Large intestine (tissue), 12 donors: ENCODE measurements at places on chromosomes 2 and 18.

GRCh38 chr18:46281185-46282176 is 177.3 kb downstream of the HAUS1 start:
- DNase-seq: peak; percentile 33

GRCh38 chr2:8592736-8593135 is 89.1 kb upstream of the ID2 start:
- no peak for DNase-seq

GRCh38 chr2:20439193-20439475 is 7.7 kb upstream of the RHOB start:
- no peak for DNase-seq

DNA sequence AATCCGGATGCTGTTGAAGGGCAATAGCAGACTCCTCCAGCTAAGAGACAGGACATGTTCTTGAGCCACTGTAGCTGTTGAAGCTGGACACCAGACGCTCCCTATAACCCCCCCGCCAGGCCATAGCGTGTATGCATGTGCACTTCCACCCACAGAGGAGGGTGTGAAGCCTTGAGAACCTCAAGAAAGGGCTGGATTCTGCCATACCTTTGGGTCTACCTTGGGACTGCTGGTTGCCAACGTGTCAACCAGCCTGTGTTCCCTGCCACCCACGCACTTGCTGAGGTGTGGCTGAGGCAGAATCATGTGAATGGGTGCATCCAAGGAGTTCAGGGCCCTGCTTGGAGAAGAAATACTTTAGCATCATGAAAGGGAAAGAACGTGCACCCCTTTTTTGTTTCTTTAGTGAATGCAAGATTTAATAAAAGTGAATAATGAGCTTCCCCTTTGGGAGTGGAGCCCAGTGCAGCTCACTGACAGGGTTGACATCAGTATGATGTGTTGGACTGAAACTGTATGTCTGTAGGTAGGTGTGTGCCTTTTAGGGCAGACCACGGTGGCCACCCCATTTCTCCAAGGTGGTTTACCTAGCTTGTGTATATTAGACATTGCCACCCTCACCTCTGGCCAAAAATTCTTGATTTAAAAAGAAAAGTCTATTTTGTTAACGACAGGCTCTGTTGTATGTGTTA is 198.3 kb downstream of the MGAT5 start:
- no peak for DNase-seq

DNA sequence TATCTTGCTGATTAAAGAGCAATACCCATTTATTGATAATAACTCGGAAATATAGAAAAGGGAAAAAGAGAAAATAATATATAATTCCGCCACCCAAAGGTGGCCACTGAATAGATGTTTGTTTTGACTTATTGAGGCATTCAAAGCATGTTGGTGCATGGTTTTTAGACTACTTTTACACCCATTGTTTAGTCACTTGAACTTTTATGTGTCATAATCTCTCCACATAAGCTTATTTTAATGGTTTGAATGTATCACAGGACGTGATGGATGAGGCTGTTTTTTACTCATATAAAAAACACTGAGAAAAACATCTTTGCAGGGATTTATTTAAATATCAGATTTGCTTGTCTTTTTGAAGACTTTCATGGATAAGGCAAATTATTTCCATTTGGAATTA is 120.4 kb downstream of the ACKR3 start:
- no peak for DNase-seq

DNA sequence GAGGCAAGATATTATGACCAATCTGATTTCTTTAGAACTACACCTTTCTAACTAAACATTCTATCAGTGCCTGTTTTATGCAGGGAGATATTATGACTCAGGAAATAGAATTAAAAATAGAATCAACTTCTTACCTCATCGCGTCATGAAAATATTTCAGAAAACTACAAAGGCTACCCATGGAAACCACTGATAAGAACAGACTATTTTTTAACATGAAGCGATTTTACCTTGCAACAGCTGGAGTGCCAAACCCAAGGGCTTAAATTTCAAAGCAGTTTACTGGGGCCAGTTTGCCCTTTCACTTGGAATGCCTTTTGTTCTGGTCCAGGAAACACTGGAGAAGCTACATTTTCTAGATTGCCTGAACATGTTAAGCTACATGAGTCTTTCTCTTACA is 304.8 kb upstream of the CCDC68 start:
- DNase-seq: no peak

DNA sequence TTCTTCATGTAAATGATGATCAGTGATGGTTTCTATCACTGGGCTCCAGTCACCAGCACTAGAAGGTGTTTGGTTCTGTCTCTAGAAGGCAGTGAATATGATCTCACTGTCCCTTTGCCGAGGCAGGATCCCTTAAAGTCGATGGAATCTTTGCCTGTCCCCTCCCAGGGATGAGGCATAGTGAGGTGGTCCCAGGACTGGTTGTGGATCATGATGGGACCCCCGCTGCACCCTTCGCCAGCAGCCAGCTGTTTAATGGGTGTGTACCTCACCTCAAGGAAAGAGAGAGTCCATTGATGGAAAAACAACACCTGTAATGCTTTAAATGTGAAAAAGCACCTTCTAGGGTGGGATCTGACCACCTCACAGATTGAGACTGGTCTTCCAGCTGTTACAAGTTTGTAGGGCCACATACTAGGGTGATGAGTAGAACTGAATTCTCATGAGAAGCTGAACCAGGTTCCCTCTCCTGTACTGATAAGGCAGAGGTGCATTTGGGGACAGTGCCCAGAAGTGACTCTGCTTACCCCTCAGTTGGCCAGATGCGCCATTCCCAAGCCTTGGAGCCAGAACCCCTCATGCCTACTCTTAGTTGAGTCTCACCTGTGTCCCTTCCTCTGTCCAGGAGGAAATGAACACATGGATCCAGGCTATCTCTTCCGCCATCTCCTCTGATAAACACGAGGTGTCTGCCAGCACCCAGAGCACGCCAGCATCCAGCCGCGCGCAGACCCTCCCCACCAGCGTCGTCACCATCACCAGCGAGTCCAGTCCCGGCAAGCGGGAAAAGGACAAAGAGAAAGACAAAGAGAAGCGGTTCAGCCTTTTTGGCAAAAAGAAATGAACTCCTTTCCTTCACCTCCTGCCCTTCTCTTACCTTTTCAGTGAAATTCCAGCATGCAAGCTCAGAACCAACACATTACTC is 55.5 kb upstream of the EML6 start:
- no peak for DNase-seq

DNA sequence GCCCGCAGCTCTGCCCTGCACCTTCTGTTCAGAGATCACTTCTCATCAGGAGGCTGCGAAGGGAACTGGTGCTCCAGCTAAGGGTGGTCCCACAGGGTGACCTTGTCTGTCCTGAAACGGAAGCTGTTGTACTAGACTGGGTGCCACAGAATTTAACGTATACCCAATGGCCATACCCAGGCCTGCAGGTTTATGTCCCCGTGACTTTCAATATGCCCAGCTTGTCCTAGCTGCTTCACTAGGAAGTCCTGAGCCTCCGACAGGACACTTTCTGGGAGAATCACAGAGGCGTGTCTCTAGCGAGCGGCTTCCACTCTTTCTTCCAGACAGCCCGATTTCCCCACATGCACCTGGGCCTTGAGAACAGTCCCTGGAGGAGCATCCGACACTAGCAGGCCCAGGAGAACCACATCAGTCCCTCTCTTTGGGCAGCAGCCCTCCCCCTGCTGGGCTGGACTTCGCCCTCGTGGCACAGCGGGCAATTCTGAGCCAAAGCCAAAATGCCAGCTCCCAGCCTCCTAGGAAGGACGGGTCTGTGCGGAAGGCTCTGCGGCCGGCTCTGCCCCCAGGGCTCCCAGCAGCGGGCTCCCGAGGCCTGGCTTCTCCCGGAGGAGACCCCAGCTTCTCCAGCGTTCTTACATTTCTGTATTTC is 91.9 kb upstream of the OTOS start:
- no peak for DNase-seq

DNA sequence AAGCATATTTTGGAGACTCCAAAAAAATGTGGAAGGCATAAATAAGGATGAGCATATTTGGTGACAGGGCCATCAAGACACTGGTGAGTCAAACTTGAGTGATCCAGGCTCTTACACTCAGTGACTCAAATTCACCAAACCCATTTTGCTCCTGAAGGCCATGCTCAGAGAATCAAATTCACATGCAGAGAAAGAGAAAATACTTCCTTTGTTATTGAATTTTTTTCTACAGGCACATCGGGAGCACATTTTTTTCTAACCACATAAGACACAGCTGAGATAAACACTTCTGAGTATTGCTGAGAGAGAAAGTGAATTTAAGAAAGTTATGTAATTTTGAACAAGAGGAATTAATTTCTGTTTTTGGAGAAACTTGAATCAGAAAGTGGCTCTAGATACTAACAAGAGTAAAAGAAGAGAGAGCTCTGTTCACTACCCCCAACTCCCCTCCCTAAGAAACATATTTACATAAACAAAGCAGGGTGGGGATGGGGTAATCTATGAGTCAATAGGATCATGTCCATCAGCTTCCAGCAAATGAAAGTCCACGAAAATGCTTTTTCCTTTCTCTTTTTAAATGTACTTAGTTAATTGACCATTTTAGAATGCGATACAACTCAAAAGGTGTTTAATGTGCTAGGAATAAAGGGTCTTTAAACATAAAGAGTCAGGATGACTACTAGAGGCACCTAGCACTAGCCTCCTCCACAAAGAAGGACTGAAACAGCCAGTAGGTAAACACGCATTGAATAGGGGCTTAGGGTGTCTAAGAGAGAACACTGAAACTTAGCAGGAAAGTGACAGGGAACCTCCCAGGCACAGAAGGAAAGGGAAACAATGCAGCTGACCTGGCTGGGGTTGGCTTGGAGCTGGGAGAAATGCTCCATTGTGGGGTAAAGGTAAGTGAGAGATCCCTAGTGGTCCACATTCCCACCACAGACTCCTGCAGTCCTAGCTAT is 152.3 kb downstream of the KCNE4 start:
- no peak for DNase-seq

DNA sequence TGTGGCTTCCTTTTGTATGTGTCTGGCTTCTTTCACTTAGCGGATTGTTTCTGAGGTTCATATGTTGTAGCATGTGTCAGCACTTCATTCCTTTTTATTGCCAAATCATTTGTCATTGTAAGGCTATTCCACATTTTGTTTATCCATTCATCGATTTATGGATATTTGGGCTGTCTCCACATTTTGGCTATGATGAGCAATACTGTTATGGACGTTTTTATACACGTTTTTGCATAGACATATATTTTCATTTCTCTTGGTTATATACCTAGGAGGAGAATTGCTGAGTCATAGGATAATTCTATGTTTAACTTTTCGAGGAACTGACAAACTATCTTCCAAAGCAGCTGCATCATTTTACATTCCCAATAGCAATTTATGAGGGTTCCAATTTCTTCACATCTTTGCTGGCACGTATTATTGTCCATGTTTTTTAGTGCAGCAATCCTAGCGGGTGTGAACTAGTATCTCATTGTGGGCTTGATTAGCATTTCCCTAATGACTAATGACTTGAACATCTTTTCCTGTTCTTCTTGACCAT is 48.1 kb upstream of the TBC1D8 start:
- no peak for DNase-seq

DNA sequence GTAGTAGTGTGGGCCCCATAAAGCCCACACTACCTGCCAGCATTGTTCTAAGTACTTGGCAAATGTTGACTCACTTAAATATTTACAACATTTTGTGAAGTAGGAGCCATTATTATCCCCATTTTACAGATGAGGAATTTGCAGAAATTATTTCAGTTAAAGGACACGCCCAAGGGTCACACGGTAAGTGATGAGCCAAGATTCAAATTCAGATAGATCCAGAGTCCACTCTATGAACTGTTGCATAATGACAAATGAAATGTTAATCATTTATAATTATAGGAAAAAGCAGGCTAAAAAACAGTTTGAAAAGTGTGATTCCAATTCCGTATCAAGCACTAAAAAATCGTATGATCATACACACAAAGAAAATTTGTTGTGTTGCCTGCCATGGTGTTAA is 108.4 kb downstream of the MDH1 start:
- DNase-seq: no peak

DNA sequence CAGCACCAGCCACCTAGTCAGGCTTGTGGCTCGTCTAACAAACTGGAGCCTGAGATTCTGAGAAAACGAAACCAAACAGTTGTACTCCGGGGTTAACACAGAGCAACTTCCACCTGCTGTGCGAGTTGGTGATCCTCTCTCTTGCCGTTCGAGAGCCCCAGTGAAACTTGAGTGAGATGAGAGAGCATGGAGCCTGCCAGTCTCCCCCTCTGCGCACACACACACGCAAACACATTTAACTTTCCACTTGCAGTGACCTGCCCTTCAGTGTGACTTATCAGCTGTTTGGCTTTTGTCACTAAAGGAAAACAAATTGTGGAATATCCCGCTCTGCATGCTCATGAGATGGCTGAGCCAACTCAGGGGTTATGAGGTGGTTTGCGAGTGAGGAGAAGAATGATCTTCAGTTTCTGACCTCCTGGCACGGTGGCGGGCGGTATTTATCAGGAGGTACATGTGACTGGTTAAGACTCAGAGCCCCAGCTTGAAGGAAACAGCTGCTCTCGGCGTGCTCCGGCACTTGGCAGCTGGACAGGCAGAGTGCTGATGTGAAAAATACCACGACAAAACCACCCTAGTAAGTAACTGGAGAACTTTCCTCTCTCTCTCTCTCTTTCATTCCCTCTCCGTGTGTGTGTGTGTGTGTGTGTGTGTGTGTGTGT is at the start of gene RASGRP3:
Gene RASGRP3 (plus strand): TSS at position 519 of the 662 bp plus-strand sequence. CDS start 38,488 bp downstream, outside the sequence.
- peak; percentile 83 for DNase-seq

DNA sequence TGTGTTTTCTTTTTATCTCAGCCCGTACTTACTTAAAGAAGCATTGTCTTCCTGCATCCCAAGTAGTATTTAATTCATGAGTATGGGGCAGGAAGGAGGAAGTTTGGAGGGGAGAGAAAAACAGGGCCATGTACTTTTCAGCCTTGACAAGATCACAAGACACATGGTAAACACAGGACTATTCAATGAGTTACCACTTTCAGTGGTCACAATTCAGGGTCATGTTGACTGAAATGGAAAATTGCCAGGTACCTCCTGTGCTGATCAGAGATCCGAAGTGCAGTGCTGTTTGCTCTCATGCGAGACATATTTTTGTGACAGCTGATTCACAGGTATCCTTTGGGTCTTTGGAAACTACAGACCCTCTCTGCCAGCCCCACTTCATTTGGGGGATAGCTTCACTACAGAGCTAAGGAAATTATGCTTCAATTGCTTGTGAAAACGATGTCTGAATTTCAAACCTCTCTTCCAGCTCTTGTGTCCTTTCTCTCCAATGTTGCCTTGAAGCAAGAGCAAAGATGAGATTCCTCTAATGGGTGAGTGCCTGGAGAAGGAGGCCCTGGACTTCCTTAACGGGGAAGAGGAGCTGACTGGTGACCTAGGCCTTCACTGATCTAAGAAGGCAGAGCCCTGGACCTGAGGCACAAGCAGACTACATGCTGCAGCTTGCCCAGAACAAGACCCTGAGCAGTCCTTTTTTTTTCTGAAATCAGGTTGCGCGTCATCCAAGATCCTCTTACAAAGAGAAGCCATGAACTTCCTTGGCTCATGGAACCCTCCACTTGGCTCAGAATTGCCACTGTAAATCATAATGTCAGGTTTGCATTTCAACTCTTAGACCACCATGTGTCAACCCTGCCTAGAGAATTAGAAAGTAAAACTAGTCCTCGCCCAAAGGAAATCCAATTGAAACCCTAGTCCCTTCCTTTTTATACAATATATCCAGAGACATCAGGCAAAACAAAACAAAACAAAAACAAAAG is 44.1 kb downstream of the EVA1A start:
- no peak for DNase-seq

- no peak for DNase-seq
These were observed 47.6 kb upstream of the FAM124B start for GRCh38 chr2:224449212-224450147.
